ENCODE measurements at places on chromosomes 12 and 14. TPM values are rescaled to one million over a fixed set of nuclear protein-coding genes. Genes with fewer than 3 reads are reported as not detected.
A peak's percentile ranks its signal among the peaks of the same experiment; 100 is the strongest.

Gene CSRP2
- 15.7 TPM for total RNA-seq

Gene HRK
- total RNA-seq, result 0.59 TPM

Gene ADAMTS20
- total RNA-seq, result not detected

Gene DLK1
- 1.2 TPM for total RNA-seq

Gene KIF21A
- total RNA-seq, result 52.7 TPM

Gene LRRC23
- 13.3 TPM for total RNA-seq

Gene FAM181A
- not detected for total RNA-seq

Gene MYF6
- 1.1 TPM for total RNA-seq

- DNase-seq, result no peak
Measured at GRCh38 chr14:61174441-61174891, 106.7 kb downstream of the TMEM30B start.

DNA sequence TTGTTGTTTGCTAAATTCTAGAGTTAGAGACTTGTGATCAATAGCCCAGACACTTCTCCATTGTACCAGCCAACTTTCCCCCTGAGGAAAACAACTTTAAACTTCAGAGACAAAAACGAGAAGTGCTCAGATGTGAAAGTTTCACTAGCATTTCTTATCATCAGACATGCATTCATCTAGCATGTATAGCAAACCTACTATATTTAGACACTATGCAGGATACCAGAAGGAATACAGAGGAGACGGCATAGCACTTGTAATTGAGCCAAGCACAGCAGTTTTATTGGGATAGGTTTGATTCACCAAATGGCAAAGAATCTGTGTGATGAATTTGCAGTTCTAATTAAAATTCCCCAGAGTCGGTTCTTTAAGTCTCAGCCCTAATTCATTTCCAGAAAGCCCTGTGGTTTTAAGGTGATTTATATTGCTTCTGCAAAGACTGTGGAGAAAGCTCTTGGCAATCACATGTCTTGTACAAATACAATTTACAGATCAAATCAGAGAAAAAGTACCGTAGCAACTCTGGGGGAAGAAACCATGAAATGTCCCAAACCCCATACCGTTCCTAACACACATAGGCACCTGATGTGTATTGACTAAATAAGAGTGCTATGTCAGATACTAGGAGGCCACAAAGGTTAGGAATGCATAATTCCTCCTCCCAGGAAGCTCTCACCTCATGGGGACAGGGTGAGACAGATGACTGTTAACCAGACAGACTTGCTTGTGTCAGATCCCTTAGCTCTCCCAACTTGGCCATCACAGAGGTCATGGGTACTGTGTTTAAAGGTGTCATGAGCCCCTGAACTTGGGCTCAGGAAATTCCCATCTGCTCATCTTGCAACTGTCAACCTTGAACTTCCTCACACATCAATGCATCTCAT lies 69.6 kb upstream of the KRAS start:
- no peak for DNase-seq

DNA sequence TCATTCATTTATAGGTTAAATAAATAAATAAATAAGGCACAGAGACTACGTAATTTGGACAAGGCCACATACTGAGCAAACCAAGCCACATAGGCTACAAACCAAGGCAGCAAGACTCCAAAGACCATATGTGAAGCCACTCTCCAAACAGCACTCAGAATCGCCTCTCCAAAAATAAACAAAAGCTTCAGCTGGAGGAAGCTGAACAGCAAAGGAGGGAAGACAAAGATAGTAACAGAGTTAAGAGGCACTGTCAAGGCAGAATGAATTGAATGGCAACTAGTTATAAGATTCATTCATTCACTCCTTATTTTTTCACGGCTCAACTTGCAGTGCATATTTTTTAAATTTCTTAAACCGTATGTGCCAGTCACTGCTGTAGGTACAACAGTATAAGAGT lies 200.5 kb upstream of the GRIP1 start:
- no peak for DNase-seq

DNA sequence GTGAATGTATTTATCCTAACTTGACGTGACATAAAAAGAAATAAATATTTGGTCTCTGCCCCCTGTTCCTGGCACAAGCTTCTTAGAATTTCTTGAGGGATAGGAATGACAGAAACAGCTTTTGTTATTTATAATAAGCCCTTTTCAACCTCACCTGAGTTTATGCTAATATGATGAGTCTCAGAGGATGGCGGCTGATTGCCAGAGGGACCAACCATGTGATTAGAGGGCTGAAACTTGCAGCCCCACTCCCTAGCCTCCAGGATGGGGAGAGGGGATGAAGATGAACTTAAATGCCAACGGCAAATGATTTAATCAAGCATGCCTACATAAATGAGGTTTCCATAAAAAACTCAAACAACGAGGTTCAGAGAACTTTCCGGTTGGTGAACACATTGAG lies 42.9 kb downstream of the DNAI7 start:
- no peak for DNase-seq

- no peak for DNase-seq
Measured at GRCh38 chr12:26572137-26572536, 260.9 kb downstream of the ITPR2 start.

DNA sequence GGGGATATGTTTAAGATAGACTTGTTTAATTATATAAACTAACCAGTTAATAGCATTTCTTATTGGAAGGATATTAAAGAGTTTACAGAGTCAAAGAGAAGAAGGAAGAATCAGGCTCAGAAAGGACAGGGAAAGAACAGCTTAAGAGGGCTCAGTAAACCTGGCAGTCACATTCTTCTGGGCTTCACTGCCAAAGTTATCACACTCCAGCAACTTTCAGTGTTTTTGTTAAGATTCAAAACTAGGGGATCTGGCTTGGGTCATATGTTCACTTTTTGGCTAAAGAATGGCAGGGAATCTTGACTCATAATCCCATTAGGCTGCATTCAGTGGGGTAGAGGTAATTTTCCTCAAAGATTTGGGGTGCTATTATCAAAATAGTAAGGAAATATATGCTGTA lies 312.3 kb downstream of the RAD51B start:
- no peak for DNase-seq

GRCh38 chr12:123471374-123472068 lies 13.6 kb downstream of the SNRNP35 start:
- no peak for DNase-seq

- DNase-seq, result no peak
Measured at GRCh38 chr12:18340786-18341185, 79.5 kb downstream of the PIK3C2G start.

- no peak for DNase-seq
Measured at GRCh38 chr12:105947906-105948305, 190.8 kb downstream of the NUAK1 start.

DNA sequence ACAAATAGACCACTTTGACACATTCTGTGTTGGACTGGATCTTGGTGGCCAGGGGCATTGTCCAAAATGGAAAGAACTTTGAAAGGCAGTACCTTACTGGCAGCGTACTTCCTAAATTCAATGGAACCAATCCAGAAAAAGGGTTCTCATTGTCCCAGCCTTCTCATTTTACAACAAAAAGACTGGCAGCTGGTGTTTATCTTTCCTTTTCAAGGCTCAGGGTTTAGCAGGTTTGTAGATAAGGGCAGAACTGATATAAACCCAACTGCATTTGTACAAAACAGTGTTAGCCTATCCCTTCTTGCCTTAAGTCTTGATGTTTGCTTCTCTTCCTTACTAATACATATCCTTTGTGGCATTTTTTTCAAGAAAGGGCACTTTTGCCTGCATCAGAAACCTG lies 7.7 kb downstream of the THAP2 start:
- no peak for DNase-seq

DNA sequence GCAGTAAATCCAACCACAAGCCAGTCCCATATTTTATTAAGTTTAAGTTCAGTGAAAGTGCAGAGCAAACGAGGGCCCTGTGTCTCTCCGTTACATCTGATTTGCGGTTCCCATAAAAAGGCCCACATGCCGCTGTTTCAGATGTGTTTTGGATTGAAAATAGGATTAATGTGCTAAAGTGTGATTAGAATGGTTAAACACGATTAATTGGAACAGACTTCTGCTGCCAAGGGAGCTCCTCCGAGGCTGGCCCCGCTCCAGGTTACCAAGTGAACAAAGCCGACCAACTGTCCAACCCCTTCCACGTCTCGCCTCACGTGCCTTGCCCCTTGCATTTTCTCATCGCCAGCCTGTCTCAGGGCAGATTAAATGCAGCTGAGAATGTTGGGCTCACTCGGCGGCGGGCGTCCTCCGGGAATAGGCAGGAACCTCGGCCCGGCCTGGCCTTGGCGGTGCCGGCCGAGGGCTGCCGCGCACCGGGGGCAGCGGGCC lies 166.5 kb upstream of the GSC start:
- DNase-seq, result no peak

GRCh38 chr12:104427547-104427938 lies 29.2 kb upstream of the CHST11 start:
- DNase-seq, result no peak

DNA sequence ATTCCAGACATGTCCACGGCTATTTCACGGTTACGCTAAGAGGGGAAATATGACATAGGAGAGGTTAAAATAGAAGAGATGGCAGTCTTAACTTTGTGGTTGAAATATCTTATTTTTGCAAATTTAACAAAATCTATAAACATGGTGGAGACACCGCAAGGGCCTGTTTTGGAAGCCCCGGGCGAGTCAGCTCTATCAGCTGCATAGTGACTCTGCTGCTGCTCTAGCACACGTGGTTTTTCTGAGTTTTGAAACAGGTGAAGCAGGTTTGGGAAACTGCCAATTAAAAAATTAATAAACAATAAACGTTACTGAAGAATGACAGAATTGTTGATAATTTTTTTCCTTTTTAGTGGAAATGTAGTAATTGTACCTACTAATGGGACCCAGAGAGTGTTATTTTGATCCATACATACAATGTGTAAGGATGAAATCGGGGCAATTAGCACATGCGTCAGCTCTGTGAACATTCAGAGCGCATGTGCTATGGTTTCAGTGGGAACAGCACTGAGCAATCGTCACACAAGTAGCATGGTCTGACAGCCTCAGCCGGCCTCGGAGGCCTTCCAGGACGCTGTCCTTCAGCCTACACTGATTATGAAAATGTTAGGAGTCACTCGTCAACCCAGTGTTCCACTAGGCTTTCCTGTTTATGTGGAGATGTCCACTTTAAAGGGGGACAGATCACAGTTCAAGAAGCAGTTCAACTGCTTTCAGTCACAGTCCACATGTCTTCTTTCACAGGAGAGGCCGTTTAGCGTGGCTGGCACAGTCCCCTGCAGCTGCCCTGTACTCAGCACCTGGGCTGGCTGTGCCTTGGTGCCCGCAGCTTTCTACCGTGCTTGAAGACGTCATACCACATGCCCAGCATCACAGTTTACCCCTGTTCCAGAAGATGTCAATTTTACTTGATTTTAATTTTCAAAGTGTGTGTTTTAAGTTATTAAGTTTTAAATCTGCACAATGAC lies 51.8 kb downstream of the MOK start:
- no peak for DNase-seq

GRCh38 chr14:95395098-95395737 lies 75.5 kb upstream of the CLMN start:
- no peak for DNase-seq

DNA sequence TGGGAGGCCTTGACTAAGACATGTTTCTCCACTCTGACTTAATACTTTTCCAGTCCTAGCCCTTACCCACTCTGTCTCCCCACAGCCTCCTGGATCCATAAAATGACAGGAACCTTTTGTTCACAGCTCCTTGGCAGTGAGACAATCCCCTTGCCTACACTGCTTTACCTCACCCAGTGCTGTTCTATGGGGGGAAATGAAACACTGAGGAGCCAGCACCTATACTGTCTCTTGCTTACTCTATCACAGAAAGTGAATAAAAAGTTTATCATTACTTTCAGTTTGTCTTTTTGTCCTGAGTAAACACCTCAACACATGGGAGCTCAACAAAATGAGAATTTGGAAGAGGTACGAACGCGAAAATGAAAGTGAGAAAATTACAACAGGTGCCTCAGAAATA lies 127.2 kb upstream of the DAAM1 start:
- DNase-seq, result no peak

DNA sequence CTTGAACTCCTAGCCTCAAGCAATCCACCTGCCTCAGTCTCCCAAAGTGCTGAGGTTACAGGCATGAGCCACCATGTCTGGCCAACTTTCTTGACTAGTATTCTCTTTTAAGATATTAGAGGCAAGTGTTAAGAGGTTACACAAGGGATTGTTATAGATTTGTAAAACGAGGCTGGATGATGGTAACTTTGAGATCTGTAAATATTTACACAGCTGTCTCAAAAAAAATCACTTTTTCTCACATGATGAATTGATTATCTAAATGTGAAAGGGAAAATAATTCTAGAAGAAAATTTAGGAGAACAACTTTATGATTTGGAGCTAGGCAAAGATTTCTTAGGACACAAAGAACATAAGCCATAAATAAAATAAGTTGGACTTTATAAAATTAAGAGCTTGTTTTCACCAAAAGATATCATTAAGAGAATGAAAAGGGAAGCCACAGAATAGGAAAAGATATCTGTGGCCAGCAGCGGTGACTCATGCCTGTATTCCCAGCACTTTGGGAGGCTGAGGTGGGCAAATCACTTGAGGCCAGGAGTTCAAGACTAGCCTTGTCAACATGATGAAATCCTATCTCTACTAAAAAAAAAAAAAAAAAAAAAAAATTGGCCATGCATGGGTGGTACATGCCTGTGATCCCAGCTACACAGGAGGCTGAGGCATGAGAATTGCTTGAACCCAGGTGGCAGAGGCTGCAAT lies 77.4 kb downstream of the BBS10 start:
- no peak for DNase-seq

DNA sequence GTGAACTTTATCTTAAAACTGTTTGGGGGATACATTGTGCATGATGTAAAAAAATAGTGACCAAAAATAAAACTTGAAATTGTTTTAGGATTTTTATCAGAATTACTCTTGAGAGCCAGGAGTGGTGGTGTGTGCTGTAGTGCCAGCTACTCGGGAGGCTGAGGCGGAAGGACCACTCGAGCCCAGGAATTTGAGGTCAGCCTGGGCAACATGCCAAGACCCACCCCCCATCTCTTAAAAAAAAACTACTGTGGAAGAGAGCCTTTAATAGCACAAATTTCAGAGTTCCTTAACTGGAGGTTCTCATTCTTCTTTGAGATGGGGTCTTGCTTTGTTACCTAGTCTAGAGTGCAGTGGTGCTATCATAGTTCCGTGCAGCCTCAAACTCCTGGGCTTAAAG lies 21.5 kb downstream of the CPSF2 start:
- DNase-seq, result no peak

GRCh38 chr14:29037411-29037810 lies 270.8 kb downstream of the FOXG1 start:
- DNase-seq, result no peak

DNA sequence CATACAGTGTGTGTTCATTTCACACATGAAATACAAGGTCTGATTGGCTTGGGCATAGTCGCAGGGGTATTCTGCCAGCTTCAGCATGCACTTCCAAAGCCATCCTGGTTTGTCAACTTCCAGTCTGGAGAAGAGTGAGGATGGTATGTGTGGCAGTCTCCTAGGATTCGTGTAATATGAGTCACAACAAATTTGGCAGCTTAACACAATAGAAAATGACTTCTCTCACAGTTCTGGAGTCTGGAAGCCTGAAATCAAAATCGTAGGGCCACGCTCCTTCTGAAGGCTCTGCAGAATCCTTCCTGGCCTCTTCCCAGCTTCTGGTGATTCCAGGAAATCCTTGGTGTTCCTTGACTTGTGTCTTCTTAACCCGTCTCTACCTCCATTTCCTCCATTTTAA lies 167.5 kb downstream of the PPM1H start:
- no peak for DNase-seq

GRCh38 chr12:55696796-55697462 lies 10.8 kb downstream of the ITGA7 start:
- DNase-seq, result peak; percentile 67

All from cardiac septum (tissue), 1 donor.